Caudate nucleus (tissue), 63 donors: ENCODE measurements at places on chromosomes 7 and 10.

DNA sequence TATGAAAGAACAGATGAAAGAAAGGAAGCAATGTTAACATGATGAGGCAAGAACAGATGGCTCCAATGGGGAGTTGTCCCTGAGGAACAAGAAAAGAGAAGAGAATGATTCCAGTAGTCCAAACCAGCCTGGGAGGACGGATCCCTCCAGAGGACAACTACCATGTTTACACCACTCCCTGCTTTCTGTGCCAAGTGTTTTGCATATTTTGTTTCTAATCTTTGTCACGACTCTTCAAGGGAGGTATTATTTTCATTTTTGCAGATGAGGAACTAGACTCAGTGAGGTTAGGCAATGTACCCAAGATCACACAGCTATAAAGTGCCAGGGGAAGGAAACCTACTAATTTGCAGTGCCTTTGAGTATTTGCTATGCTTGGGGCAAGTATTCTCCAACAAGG lies 116.2 kb downstream of the PARP12 start:
- DNase-seq = no peak

DNA sequence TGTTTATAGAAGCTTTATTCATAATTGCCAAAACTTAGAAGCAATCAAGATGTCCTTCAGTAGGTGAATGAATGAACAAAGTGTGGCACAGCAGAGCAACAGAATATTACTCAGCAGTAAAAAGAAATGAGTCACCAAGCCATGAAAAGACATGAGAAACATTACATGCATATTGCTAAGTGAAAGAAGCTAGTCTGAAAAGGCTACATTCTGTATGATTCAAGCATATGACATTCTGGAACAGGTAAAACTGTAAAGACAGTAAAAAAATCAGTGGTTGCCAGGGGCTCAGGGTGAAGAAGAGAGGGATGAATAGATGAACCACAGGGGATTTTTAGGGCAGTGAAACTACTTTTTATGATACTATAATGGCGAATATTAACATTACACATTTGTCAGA lies 80.9 kb upstream of the APBB1IP start:
- no peak for DNase-seq

- DNase-seq = no peak
Observed at GRCh38 chr7:76368190-76368589, 9.4 kb upstream of the YWHAG start.

- no peak for DNase-seq
Observed at GRCh38 chr7:142571581-142571980, 177.7 kb upstream of the PRSS1 start.

DNA sequence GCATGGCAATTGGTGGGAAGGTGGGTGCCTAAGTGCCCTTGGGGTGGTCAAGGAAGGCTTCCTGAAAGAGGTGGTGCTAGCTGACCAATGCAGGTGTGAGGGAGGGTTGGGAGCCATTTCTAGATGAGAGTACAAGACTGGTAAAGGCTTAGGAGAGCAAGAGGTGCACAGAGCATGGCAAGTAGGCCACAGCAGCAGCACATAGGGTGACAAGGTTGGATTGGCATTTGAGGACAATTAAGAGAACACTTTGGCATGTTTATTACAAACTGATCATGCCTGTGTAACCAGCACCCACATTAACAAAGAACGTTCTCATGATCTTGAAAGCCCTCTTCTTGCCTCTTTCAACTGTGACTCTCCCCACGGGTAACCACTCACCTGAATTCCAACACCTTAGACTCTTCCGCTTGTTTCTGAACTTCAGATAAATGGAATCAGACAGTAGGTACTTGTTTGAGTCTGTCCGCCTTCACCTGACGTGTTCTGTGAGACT lies 107.6 kb downstream of the MYL10 start:
- no peak for DNase-seq

- DNase-seq = no peak
Observed at GRCh38 chr7:31791881-31792280, 104.9 kb downstream of the PPP1R17 start.

GRCh38 chr7:151808400-151809145 lies 68.3 kb downstream of the PRKAG2 start:
- no peak for DNase-seq

DNA sequence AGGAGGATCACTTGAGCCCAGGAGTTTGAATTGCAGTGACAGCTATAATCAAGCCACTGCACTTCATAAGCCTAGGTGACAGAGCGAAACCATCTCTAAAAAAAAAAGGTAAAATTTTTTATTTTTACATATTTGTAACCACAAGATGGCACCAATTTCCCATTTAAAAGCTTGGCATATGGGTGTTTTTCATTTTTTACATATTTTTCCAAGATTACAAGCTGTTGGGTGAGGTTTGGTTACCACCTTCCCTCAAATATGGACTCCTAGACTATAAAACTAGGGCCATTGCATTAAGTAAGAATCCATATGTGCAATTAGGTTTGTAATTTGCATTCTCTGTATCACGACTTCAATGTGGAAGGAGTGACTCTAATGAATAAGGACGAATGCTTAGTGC lies 129.3 kb upstream of the ACBD5 start:
- no peak for DNase-seq

GRCh38 chr10:67022099-67022498 lies 96.3 kb downstream of the LRRTM3 start:
- DNase-seq = no peak
